ENCODE measurements at places on chromosomes 11 and 22.

DNA sequence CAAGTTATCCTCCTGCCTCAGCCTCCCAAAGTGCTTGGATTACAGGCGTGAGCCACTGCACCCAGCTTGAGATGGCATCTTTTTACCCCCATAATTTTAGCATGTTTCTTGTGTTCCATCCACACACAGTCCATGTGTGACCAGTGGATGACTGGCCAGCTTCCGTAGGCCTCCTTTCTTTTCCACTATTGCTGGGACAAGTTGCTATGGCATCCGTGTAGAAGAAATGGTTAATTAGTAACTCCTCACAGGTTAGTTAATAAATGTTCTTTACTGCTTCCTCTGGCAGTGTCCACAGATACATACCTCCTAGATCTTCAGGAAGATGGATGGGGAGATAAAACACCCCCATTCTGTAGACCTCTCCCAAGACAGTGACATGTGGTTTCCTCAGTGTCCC, 154.3 kb upstream of the RASSF10 start:
- no peak for DNase-seq

GRCh38 chr11:14015711-14016110, 53.2 kb downstream of the SPON1 start:
- no peak for DNase-seq

DNA sequence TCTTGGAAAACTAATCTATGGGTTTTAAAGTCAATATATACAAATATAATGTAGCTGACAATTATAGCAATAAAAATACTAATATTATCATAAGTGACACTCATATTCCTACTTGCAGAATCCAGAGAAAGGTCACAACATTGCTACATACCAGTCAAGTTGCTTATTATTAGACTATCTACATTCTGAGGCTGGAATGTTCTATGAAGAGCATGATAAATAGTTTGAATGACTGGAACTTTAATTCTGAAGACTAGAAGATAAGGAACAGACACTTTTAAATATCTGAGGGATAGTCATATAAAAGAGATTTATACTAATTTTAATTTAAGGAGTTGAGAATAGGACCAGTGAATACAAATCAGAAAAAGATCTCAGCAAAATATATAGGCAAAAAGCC, 146.0 kb downstream of the GUCY1A2 start:
- no peak for DNase-seq

GRCh38 chr11:118086913-118087768, at the start of gene SMIM35:
TSS of gene SMIM35 (minus strand) at chr11:118086963. CDS start at chr11:118086757, 206 bp downstream.
- no peak for DNase-seq

DNA sequence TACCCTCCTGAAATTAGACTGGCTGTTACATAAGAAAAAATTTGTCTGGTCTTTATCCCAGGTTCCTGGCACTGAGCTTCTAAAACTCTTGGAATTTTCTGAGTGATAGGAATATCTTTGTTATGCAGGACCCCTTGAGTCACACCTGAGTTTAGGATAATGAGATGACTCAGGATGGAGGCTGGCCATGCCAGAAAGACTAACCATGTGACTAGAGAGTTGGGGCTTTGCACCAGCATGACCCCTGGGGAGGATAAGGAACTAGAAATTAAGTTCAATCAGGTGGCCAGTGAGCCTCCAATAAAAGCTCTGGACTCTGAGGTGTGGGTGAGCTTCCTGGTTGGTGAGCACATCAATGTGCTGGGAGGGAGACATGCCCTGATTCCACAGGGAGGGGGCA, 88.1 kb downstream of the XRRA1 start:
- no peak for DNase-seq
